ENCODE measurements at places on chromosomes 6 and 20.

GRCh38 chr20:38751360-38751976, 3.2 kb downstream of the ACTR5 start:
- DNase-seq = no peak

- no peak for DNase-seq
Measured at GRCh38 chr6:122749451-122750050, 30.0 kb upstream of the FABP7 start.

DNA sequence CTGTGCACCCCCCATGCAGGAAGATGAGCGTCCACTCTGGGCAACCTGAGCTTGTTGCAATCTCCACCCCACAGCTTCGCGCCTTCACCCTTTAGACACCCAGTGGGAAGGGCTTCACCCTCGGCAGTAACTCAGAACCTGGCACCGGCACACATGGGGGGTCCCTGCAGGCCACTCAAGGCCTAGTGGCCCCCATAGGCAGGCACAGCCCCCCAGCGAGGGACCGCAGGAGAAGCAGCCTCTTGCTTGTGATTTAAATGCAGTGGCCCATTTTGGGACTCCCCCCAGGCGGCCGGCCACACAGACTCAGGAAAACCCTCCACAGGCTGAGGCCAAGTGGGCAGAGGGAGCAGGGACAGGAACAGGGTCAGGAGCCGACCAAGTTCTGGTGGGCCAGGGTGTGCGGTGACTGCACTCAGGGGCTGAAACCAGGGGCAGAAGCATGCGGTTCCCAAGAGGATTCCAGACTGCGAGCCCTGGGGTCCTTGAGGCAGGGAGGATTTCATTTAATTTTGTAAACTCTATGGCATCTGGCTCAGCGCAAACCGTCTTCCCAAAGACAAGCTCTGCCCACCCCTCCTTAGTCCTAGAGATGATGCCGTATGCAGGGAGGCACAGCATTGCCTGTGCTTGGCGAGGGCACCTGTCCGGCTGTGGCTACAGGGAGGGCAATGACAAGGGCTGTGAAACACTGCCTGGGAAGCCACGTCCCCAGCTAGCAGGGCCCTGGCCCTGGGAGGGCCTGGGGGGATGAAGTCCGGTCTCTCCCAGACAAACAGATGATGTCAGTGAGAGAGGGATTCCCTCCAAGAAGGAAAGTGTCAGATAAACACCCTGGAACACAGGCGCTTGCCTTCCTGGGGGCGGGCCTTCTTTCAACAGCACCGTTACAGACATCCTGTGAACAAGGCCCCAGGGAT, 52.9 kb upstream of the GPR31 start:
- no peak for DNase-seq

GRCh38 chr6:12675931-12676330, 40.6 kb upstream of the PHACTR1 start:
- no peak for DNase-seq

DNA sequence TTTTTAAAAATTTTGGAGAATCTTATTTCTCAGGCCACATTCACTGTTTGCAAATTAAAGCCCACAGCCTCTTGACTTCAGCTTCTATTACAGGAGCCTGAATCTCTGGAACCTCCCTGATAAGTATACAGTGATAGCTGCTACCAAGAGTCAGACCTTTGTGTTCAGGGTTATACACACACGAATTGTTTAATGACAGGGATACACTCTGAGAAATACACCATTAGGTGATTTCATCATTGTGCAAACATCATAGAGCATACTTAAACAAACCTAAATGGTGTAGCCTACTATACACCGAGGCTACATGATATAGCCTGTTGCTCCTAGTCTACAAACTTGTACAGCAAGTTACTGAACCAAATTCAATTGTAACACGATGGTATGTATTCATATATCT, 473.9 kb downstream of the PKHD1 start:
- no peak for DNase-seq

GRCh38 chr20:24735263-24735662, 213.8 kb upstream of the CST7 start:
- no peak for DNase-seq

- no peak for DNase-seq
Measured at GRCh38 chr20:7516621-7517111, 423.6 kb downstream of the HAO1 start.

DNA sequence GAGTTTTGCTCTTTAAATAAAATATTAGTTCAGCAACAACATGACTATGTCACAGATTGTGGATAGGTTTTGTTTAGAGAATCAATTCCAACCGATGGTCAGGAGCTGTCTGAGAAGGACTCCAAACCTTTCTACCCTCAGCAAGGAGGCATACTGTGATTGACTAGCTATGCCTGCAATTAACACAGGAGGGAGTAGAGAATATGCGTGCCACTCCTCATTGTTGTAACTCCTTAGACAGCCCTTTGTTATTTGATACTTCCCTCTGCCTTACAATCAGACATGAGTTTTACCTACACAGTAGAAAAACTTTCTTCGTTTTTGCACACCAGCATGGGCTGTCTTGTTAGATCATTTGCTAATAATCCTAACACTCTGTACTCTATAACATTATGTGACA, 796.5 kb downstream of the PRIM2 start:
- no peak for DNase-seq

DNA sequence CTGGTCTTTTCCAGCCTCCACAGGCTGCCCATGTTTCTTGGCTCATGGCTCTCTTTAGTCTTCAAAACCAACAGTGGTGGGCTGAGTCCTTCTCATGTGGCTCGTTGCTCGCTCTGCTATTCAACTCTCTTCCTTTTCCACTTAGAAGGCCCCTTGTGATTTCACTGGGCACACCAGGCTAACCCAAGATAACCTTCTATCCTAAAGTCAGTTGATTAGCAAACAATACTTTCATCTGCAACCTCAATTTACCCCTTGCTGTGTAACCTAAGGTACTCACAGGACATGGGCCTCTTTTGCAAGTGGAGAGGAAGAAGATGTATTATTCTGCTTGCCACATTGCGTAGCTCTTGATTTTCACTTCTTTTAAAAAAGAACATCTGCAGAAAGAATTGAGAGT, 79.6 kb downstream of the UTRN start:
- no peak for DNase-seq

DNA sequence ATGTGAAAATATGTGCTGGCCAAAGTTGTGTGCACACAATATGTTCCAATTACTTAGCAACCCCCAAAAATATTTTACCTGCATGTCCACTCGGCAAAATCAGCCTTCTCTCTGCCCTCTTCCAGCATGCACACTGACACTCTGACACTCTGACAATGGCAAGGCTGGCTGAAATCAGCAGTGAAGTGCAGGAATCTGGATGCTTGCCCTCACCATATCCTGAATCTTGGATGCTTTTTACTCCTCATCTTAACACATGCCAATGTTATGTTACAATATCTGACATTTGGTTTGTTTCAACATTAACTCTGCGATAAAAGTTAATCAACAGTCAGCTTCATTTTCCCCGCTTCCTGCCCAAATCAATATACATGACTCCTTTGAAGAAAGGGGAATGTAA, 203.2 kb downstream of the COL9A1 start:
- DNase-seq = no peak

All from esophagus squamous epithelium (tissue), 5 donors.